Activated CD4-positive, CD25-positive, alpha-beta regulatory T cell treated with anti-CD3 and anti-CD28 coated beads, Interleukin-2, amount 50 U/mL, for 72 hours (primary cell): ENCODE measurements at places on chromosomes 6 and 20.

- DNase-seq = no peak
These were observed 590 bp downstream of the RNF217 start for GRCh38 chr6:124962639-124963415.

- no peak for DNase-seq
These were observed 70.9 kb downstream of the JARID2 start for GRCh38 chr6:15316754-15317153.

DNA sequence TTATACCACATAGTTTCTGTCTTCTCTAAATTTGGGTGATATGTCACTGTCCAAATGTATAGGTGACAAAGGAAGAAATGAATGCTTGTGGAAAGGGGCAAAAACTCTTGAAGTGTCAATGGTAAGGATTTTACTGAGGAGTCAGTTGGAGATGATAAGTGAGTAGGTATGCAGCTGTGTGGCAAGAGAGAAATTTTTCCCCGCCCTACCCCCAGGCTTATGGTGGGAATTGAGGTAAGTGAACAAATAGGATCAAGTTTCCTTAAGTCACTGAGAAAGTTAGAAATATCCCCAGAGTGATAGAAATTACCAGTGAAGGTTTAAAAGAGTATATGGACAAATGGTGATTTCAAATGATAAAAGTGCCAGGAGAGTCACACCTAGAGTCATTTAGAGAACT is 11.8 kb downstream of the DSE start:
- DNase-seq = no peak

- no peak for DNase-seq
These were observed 40.1 kb downstream of the TRMT6 start for GRCh38 chr20:5910186-5910585.

DNA sequence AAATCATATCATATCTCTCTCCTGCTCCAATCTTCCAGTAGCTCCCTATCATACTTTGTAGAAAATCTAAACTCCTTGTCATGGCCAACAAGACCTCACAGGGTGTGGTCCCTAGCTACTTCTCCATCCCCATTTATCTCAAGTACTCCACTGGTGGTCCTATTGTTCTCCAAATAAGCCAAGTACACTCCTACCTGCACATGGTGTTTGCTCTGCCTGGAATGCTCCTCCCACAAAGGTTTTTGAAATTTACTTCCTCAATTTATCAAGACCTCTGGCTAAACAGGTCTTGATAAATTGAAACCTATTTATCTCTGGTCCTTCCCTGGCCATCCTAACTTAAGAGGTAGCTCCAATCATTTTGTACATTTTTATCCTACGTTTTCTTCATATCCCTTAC is 12.1 kb downstream of the TMX4 start:
- DNase-seq = no peak

DNA sequence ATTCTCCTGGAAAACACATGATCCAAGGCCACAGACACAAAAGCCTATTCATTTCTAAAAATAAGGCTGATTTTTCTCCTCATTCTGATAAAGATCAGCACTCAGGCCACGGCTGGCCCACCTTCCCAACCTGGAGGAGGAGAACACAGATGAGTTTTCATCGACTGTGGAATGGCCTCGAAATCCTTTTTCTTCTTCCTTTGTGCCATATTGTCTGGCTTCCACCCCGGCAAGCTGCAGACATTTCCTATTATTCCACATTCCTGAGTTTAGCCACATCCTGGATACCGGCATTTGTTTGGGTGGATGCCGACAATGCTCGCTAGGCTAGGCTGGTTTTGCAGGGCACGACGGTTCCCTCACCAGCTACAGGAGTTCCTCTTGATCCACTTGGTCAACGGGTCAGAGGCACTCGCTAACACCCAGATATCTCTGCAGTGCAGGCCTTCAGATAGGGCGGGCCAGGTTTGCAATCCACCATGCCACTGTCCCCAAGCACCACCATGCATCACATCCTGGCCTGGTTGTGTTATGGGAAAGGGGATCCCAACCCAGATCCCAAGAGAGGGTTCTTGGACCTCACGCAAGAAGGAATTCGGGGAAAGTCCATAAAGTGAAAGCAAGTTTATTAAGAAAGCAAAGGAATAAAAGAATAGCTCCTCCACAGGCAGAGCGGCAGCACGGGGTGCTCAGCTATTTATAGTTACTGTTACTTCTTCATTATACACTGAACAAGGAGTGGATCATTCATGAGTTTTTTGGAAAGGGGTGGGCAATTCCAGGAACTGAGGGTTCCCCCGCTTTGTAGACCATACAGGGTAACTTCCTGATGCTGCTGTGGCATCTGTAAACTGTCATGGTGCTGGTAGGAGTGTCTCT is 4.2 kb upstream of the CTSZ start:
- DNase-seq = no peak

DNA sequence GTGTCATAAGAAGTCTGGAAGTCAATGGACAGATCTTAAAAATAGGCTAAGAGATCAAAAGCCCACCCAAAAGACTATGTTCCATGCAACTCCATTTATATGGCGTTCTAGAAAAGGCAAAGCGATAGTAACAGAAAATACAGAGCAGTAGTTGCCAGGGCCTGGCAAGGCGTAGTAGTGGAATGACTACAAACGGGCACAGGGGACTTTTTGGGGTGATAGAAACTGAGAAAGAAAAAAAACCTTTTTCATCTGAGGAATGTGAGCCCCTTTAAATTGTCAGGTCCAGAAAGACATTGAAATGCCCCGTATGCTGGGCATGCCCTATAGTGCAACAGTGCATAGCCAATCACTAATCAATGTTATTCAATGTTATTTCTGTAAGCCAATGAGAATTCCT is 47.2 kb upstream of the FAM50B start:
- no peak for DNase-seq

- no peak for DNase-seq
These were observed 1062.0 kb downstream of the HACE1 start for GRCh38 chr6:103797738-103798137.
